ENCODE measurements at places on chromosomes 6 and 20.

DNA sequence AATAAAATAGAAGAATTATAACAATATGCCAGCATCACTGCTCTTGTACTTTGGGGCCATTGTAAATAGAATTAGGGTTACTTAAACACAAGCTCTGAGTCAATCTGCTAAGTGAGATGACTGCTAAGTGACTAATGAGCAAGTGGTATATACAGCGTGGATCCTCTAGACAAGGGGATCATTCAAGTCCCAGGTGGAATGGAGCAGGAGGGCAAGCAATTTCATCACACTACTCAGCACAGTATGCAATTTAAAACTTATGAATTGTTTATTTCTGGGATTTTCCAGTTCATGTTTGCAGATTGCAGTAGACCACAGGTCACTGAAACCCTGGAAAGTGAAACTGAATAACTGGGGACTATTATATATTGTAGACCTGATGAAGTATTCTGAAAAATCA lies 235.3 kb downstream of the BTBD3 start:
- DNase-seq, result peak; percentile 58

DNA sequence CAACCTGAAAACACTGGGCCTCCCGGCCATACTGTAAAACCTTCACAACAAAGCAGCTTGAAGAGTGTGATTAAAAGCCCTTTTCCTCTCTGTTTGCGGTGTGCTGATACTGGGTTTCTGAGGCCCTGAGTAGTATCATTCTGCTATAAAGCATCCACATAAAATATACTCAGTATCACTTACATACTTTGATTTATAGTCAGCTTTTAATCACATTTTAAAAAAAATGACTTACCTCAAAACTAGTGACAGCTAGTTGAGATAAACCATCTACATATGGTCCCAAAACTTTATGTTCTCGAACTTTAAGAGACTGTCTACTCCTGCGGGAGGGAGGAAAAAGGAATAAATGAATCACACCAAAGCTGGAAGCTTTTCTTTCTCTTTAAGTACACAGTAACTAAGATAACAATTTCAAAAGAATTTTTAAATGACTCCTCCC lies 135.7 kb downstream of the KIF13A start:
- peak; percentile 50 for DNase-seq

- DNase-seq, result no peak
Measured at GRCh38 chr6:146177785-146178184, 148.9 kb downstream of the GRM1 start.

DNA sequence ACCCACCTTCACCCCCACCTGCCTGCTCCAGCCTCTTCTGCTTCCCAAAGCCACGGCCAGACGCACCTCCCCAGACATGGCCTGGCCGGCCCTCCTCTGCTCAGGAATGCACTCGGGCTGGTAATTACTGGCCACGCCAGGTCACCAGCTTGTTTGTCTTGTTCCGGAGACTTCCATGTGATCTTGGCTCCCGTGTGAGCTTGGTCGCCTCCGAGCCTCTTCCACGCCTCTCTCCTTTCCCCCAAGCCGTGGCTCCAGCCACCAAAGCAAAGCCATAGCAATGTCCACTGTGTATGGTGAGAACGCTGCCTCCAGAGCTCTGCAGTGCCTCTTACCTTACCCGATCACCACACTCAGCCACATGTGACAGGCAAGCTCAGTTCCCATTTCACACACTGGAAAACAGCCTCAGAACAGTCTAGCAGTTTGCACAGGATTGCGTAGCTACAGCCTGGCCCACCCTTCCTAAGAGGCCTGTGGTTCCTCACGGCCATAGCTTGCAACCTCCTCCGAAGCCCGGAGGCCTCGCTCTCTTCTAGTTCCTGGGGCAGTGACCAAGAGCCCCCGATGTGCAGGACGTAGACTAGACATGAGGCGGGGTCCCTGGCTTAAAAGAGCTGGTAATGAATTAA lies 48.1 kb upstream of the AFDN start:
- no peak for DNase-seq

GRCh38 chr20:53792946-53793536 lies 199.4 kb upstream of the ZNF217 start:
- DNase-seq, result no peak

GRCh38 chr6:125749865-125750691 lies 646 bp downstream of the HEY2 start:
- no peak for DNase-seq

GRCh38 chr6:117629119-117629660 lies 26.9 kb upstream of the GOPC start:
- DNase-seq, result no peak

GRCh38 chr6:118999494-119000040 lies 64.6 kb upstream of the MCM9 start:
- no peak for DNase-seq

DNA sequence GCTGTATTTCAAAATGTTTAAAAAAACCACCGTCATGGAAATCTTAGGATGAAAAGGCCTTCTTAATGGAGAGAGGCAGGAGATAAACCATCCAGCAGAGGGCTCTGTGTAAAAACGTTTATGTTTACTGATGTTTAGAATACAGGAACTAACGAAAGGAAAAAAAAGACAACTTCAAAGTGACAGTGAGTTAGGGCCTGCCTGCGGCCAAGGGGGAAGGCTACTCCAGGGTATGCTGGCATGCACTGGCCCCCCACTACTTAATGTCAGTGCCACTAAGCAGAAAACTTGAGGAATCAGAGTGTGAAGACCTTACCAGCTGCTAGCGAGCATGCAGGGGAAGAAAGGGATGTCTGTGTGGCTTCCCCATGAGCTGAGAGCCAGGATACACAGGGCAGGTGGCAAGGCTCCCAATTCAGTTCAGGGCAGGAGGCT lies 47.7 kb downstream of the AKAP7 start:
- DNase-seq, result peak; percentile 29

- DNase-seq, result no peak
Measured at GRCh38 chr6:149273318-149273717, 44.2 kb upstream of the TAB2 start.

GRCh38 chr6:14877758-14878157 lies 368.1 kb upstream of the JARID2 start:
- DNase-seq, result no peak

GRCh38 chr6:39553860-39554802 lies 171.1 kb downstream of the KIF6 start:
- peak; percentile 44 for DNase-seq

- no peak for DNase-seq
Measured at GRCh38 chr6:33926451-33926850, 122.6 kb upstream of the MLN start.

GRCh38 chr20:11302436-11302835 lies 615.3 kb upstream of the BTBD3 start:
- DNase-seq, result peak; percentile 10

DNA sequence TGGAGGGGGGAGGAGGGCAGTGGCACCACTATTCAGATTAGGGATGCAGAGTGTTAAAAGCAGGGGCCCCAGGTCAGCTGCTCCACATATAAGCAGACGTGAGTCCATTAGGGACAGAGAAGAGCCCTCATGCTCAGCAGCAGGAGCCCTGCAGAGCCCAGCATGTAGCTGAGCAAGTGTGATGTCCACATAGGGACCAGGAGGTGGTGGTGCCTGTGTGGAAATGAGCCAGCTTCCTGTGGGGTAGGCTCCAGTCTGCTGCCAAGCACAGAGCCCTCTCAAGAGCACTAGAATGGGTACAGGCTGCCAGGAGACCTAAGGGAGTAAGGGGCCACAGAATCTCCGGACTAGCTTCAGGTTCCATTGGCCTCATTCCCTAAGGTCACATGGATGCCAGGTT lies 57.9 kb upstream of the MLN start:
- no peak for DNase-seq

- DNase-seq, result no peak
Measured at GRCh38 chr6:98946266-98946878, 1.4 kb downstream of the FBXL4 start.

DNA sequence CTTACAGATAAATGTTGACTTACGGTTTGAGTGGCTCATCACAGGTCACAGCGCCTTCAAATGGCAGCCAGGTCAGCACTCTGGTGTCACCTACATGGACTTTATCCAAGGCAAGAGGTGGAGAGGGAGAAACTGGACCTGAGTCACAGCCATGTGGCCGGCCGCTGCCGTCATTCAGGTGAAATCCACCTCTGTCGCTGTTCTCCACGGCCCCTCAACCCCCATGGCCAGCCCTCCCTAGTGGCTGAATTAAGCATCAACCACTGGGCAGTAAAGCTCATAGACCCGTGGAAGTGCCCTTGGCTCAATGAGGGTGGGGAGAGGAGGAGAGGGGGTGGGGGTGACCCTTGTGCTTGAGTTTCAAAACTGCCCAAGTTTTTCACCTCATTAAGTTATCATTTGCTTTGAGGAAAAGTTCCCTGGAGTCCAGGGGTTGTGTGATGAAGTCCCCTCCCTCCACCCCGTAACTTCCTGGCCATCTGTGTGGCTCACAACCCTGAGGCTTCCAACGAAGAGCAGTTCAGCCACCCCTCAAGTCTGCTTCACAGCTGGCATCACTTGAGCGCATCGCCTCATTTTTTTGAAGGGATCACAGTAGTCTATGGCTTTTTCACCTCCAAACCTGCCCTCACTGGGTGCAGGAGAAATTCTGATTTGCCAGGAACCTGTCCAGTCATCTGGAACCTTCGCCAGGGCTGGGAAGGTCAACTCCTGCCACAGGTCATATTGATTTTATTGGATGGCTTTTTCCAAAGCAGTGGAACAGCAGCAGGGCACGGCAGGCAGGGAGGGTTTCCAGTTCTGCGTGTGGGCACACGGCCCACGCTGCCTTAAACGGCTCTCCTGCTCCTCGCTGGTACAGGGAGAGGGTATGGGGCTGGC lies 43.5 kb upstream of the APCDD1L start:
- DNase-seq, result no peak
